ENCODE measurements at places on chromosomes 5 and 9. TPM values are rescaled to one million over a fixed set of nuclear protein-coding genes. Genes with fewer than 3 reads are reported as not detected.

ZNF883 gene
- 0.84 TPM for total RNA-seq

CDH9 gene
- total RNA-seq = not detected

FAM221B gene
- not detected for total RNA-seq

OBP2A gene
- total RNA-seq = not detected

IFNA7 gene
- not detected for total RNA-seq

SPATA31D4 gene
- not detected for total RNA-seq

DNM1 gene
- 1.5 TPM for total RNA-seq

C9orf50 gene
- total RNA-seq = not detected
